Right ventricle myocardium inferior (tissue), 1 donor: ENCODE measurements at places on chromosomes 1 and 21. TPM values are rescaled to one million over a fixed set of nuclear protein-coding genes. Genes with fewer than 3 reads are reported as not detected.

Gene IL6R
- 13.1 TPM for total RNA-seq

Gene CD34
- 84.8 TPM for total RNA-seq

Gene RPL11
- total RNA-seq, result 681 TPM

Gene LRIF1
- total RNA-seq, result 17.4 TPM

Gene OR6K3
- total RNA-seq, result not detected

Gene SYTL1
- total RNA-seq, result 0.78 TPM

Gene OR6N1
- not detected for total RNA-seq

Gene DCST1
- total RNA-seq, result not detected

Gene S100A8
- 79.9 TPM for total RNA-seq

Gene GPR3
- total RNA-seq, result not detected

Gene ZMYM1
- total RNA-seq, result 4.5 TPM

Gene OR2L8
- total RNA-seq, result not detected

Gene NUAK2
- 1.1 TPM for total RNA-seq

Gene CRYAA
- not detected for total RNA-seq

Gene CADM3
- 6.4 TPM for total RNA-seq

Gene CSF3R
- total RNA-seq, result 5.8 TPM

Gene TGFB2
- 1.6 TPM for total RNA-seq

Gene OR14K1
- total RNA-seq, result not detected
